ENCODE measurements at places on chromosomes 3 and 15.

- no peak for DNase-seq
These were observed 4.3 kb upstream of the OR5H6 start for GRCh38 chr3:98259707-98260106.

DNA sequence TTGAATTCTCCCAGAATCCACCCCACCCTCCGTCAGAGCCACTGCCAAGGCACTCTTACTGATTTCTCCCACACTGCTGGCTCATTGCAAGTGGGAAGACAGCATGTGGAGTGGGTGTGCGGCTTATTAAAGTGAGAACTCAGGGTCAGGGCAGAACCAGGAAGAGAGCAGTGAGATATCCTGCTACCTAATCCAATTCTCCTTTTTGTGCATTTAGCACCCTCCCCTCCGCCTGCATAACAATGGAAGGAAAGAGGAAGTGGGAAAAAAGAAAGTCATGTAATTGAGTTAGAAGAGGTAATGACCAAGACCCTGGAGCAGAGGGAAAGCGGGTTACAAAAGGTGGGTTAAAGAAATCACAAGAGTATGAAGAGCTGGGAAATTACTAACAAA, 27.8 kb upstream of the PIK3CB start:
- no peak for DNase-seq

- no peak for DNase-seq
These were observed 37.2 kb upstream of the BDH1 start for GRCh38 chr3:197593046-197593380.

- no peak for DNase-seq
These were observed 11.8 kb downstream of the ATXN7 start for GRCh38 chr3:63875510-63875909.

DNA sequence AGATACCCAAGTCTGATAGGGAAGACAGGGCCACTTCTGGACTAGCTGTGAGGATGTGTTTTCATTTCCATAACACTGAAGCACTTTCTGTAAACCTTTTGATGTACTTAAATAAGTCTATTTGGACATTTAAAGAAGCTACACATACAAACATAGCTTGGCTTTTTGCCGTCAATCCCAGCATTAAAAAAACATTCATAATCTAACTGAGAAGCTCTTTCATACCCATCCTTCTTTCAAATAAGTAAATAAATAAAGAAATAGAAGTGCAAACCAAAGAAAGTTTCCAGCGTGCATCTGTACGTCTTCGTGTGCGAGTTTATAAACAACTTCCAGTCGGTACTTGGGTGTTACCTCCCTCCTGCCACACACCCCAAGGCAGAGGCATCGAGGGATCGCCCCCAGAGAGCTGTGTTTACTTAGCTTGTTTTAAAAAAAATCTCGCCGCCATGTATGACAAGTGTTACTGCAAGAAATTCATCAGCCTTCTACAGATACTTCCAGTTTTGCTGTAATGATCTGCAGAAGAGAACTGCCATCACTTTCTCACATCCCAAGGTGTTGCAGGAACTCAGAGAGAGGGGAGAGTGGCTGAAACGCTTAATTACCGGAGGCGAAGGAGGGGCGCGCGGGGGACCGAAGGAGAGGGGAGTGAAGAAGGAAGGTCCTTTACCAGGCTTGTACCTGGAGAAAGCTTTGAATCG, 9.0 kb upstream of the MEIS2 start:
- no peak for DNase-seq

DNA sequence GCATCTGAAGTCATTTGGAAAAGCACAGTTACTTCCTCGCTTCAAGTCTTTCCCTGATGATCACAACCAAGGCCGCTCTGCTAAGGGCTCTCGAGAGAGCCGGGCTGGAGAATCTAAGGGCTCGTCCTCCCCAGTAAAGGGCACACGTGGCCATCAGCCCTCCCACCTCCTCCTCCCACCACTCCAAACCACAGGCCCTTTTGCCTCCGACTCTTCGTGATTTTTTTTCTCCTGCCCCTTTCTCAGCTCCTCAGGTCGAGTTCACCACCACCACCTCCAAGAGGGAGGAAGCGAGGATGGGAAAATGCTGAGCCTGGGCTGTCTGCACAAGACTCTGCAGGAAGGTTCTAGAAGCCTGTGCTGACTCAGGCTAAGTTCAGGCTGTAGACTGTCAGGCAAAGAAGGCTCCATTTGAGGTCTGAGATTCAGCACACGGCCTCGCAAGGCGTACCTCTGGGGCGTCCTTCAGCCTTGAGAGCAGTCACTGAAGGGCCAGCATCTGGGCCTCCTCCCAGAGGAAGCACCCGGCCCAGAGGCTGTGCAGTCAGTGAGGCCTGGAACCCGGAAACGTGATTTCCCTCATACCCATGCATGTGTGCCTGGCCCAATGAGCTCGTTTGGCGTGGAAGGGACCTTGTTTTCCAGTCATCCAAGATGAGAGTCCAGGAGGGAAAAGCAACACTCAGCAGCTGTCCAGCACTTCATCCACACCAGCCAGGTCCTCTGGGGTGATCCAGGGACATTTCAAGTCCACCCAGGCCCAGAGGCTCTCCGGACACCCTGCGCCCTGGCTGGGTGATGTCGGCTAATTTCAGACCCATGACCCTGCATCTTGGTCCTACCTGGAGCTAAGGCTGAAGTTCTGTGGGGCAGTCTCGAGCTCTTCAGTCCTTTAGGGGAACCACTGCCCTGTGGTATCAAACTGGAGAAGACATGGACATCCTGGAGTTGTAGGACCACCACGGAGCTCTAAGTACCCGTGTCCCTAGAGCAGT, 196.8 kb downstream of the XXYLT1 start:
- no peak for DNase-seq

DNA sequence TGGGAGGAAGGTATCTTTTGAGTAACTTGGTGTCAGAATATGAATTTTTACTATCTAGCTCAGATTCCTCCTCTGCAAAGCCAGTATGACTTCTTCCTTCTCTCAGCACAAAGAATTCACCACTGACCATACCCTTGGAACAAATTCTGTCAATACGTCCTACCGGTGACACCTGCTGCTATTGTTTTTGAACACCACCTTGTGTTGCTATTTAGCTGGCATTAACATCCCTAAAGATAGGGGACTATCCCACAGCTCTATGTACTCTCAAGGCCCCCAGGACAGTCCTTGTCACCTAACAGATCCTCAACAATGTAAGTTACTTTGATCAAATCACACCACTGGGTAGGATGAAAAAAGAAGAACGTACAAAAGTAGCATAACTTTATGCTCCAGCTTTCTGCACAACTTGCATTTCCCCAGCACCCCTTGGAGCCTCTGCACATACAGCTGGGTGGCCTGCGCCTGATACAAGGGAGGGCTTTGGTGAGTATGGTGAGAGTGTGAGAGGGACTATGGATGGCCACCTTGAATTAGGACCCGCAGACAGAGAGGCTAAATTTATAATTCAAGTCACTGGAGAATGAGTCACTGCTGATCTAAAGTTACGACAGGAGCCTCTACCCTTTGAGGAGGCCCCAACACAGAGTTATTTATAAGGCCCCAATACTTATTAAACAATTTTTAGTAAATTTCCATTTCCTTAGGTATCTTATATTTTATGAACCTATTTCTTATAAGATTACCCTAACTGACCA, 2.3 kb upstream of the COLQ start:
- DNase-seq = no peak
